ENCODE measurements at places on chromosomes 11 and 22.

GRCh38 chr11:59810911-59811259, 307 bp upstream of the MRPL16 start:
- DNase-seq, result no peak

- DNase-seq, result no peak
Observed at GRCh38 chr11:125398475-125398874, 97.6 kb downstream of the FEZ1 start.

DNA sequence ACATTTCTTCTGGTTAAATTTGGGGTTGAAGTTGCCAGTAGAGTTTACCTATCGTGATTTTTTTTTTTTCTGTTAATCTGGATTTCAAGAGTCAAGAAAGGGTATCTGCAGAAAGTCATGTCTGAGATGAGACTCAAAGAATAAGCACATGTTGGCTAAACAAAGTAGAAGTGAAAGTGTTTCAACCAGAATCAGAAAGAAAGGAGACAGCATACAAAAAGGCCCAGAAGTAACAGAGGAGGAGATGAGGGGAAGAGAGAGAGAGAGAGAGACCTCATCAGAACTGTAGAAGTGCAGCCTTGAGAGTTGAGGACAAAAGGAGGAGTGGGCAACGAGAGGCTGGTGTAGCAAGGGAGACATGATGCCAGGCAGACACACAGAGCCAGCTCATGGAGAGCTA, 54.9 kb downstream of the SVIP start:
- DNase-seq, result no peak

- no peak for DNase-seq
Observed at GRCh38 chr22:35725521-35725920, 7.8 kb downstream of the APOL5 start.

- no peak for DNase-seq
Observed at GRCh38 chr11:45997599-45997998, 75.1 kb downstream of the LARGE2 start.

GRCh38 chr11:116855413-116855812, 18.0 kb upstream of the APOA1 start:
- no peak for DNase-seq

DNA sequence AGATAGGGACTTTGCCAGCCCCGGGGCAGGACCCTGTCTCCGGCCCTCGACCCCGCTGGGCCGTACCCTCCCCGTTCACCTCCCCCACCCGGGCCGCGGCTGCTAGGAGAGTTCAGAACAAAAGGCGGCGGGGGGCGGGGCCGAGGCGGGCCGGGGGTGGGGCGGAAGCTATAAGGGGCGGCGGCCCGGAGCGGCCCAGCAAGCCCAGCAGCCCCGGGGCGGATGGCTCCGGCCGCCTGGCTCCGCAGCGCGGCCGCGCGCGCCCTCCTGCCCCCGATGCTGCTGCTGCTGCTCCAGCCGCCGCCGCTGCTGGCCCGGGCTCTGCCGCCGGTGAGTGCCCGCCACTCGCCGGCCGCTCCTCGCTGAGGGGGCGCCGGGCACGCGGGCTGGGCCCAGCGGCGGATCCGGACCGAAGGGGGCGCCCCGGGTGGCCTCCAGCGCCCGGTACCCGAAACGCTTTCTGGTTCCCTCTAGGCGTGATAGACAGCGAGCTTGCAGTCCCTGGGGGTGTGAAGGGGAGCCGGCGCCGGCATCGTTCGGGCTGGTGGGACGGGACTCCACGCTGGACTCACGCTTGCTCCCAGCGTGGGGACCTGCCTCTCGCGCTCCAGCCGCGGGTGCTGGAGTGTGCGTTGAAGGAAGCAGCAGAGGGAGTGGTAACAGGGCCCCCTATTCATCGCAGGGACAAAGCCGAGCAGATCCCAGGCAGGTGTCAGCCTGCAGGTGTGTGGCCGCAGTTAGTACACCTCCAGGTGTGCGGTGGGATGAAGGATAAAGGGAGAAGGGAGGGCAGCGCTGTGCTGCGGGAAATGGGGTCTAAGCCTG, at the start of gene MMP11:
MMP11 (plus strand) TSS at position 201 of the 825 bp plus-strand sequence; CDS start at position 223, 22 bp downstream.
- DNase-seq, result peak; percentile 88

- no peak for DNase-seq
Observed at GRCh38 chr11:121575250-121575962, 122.6 kb upstream of the SORL1-AS1 start.

GRCh38 chr22:50563413-50564160, 868 bp upstream of the SYCE3 start:
- no peak for DNase-seq

- DNase-seq, result no peak
Observed at GRCh38 chr11:4068962-4069361, 25.6 kb upstream of the RRM1 start.

DNA sequence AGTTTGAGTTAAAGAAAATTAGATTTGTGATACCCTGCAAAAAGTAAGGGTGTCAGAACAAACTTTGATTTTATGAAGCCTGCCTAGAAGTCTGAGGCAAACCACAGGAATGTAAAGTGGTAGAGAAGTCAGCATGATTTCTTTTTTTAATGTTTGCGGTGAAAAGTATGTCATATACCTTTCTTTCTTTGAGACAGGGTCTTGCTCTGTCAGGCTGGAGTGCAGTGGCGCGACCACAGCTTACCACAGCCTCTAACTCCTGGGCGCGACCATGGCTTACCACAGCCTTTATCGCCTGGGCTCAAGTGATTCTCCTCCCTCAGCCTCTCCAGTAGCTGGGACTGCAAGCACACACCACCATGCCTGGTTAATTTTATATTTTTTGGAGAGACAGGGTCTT, 4.7 kb downstream of the API5 start:
- no peak for DNase-seq

DNA sequence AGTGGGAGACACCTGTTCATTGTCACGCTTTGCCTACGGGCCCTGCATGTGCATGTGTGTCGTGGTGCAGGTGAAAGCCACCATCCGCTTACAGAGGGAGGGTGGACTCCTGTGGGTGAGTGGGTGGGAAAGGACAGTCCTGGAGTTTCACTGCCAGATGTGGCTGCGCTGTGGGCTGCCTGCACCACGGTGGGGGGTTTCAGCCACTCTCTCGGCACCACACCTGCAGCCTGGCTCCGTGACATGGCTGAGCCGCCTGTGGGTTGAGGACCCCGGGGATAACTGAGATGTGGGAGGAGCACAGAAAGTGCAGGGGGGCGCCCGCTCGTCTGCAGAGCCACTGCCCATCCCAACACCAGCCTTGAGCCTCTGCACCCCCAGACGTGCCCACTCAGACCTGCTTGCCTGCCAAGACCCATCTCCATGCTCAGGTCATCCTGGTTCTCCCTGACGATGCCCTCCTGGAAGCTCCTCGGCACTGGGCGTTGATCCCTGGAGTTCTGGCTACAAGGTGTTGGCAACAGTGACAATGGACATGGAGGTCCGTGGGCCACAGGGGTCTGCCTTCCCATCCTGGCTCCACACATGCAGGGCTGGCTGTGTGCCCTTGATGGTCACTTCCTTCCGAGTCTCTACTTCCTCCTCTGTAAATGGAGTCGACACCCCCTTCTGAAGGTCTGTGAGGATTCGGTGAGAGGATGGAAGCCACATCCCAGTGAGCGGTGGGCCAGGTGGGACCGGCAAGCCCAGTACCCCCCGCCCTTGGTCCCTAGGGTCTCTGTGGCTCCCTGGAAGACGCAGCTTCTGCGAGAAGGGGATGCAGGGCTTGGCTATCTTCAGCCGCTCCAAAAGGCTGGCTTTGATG, 1007.0 kb downstream of the BRD1 start:
- no peak for DNase-seq

GRCh38 chr11:103798026-103798425, 238.4 kb upstream of the DDI1 start:
- DNase-seq, result no peak

DNA sequence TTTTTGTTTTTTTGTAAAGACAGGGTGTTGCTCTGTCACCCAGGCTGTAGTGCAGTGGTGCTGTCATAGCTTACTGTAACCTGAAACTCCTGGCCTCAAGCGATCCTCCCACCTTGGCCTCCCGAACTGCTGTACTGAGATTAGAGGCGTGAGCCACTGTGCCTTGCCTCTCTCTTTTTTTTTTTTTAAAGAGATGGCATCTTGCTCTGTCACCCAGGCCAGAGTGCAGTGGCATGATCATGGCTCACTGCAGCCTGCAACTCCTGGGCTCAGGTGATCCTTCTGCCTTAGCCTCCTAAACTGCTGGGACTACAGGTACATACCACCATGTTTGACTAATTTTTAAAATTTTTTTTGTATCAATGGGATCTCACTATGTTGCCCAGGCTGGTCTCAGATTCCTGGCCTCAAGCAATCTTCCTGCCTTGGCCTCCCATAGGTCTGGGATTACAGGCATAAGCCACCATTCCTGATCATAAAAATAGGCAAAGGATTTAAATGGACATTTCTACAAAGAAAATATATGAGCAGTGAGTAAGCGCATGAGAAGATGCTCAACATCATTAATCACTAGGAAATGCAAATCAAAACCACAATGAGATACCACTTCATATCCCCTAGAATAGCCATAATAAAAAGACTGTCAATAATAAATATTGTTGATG, 17.3 kb upstream of the CLNS1A start:
- no peak for DNase-seq

GRCh38 chr22:46902436-46902835, 140.0 kb downstream of the TBC1D22A start:
- peak; percentile 36 for DNase-seq

DNA sequence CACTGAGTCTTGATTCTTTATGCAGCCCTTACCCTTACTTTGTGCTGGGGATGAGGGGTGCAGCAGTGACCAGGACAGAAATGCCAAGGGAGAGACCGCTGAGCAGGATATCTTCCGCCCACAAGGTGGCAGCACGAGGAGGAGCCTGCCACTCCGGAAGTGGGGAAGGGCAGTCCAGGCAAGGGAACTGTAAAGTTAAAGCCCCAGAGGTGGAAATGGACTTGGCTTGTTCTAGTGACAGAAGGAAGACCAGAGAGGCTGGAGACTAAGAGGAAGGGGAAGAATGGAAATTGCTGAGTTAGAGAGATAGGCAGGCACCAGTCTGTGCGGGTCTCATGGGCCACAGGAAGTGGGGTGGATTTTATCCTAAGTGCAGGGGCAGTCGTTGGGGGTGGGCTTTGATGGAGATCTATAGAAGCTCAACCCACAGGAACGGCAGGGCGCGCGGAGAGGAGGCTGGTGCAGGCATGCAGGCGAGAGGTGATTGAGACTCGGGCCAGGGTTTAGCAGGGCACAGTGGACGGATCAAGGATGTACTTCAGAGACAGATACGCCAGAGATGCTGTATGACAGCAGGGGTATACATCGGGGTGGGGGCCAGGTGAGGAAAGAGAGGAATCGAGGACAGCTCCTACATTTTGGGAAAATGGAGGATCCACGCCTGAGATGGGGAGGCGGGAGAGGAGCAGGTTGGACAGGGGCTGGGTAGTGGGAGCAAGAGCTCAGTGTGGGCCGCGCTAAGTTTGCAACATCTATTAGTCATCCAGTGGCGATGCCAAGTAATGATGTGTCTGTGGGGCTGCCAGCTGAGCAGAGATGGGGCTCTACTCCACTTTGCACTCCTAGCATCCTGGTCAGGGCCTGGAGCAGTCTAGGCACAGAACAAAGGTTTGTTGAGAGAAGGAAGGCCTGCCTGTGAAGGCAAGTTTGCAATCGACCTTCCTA, 3.3 kb upstream of the GRK2 start:
- DNase-seq, result peak; percentile 83

GRCh38 chr11:46984987-46985386, 48.4 kb downstream of the CSTPP1 start:
- no peak for DNase-seq

- DNase-seq, result no peak
Observed at GRCh38 chr11:75078233-75078632, 18.4 kb downstream of the OR2AT4 start.

- DNase-seq, result no peak
Observed at GRCh38 chr11:60769811-60770210, 13.1 kb downstream of the MS4A15 start.

GRCh38 chr11:128553662-128554362, 33.5 kb downstream of the ETS1 start:
- DNase-seq, result peak; percentile 21

DNA sequence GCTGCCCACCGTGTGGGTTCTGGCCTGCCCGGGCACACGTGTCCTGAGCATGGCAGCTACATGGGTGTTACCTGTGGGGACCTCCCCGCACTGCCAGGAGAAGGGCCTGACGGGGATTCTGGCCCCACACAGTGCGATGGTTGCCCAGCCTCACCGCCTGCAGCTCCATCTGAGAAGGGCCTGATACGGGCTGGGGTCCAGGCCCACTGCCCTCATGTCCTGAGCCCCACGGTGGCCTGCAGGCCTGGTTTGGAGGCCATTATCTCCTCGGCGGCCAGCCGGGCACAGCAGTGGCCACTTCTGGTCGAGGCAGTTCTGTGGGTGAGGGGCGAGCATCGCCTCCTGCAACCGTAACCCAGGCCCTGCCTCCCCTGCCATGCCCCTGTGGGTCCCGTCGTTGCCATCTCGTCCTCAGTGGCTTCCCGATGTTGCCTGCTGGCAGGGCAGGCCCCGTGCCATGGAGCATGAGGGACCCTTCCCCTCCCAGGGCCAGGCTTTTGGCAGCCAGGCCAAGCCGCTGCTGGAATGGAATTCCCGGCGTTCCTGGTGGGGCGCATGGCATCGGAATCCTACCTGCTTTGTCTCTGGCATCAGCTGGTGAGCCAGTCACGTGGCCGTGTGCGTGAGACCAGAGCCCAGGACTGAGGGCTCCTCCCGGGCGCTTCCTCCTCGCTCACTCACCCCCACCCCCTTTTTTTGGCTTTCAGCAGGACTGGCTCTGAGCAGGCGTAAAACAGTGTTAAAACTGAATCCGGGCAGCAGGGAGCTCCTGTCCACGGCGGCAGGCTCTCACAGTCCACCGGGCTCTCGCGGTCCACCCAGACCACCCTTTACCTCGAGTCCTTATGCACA, 71.9 kb upstream of the PPARA start:
- no peak for DNase-seq

- DNase-seq, result peak; percentile 46
Observed at GRCh38 chr11:100863080-100863581, 176.0 kb downstream of the ARHGAP42 start.

DNA sequence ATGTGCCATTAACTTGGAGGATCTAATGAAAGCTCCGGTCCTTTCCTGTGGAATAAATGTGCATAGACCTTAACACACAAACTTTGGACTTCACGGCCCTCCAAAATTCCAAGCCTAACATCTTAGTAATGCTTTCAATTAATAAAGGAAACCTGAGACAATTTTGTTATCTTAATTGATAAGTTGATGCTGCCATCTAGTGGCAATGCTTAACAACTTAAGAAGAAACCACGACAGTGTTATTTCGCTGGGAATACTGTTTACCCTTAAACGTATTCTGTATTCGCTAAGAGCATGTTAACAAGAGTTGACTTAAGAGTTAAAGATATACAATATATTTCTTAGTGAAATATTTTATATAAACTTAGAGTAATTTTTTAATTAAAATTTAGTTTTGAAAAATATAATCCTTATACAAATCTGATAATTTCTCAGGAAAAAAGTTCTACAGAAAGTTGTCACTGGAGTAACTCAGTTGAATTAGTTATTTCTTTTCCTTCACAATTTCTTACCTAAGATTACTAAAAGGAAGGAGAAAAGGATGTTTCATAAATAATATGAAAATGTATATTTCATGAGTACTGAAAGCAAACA, 35.0 kb upstream of the OR9G4 start:
- peak; percentile 90 for DNase-seq

- no peak for DNase-seq
Observed at GRCh38 chr22:26825960-26826935, 168.9 kb downstream of the MIAT start.

- DNase-seq, result no peak
Observed at GRCh38 chr11:117733316-117733715, 63.7 kb downstream of the DSCAML1 start.

GRCh38 chr11:64234647-64235379, 429 bp downstream of the VEGFB start:
- DNase-seq, result peak; percentile 64

Measured in neural progenitor cell (in vitro differentiated cells).